ENCODE measurements at places on chromosomes 12 and 14.

DNA sequence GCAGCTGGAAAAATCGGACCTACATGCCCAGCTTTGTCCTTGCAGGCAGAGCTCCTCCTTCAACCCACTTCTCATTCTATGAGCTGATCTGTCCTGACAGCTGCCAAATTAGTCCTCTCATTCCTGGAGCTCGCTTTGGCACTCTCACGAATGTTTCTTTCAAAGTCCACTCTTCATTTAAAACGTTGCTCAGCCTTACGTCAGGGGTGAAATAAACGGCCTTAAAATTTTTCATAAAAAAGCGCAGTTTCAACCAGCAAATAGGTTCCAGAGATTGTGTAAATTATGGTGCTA, 120.9 kb upstream of the HIF1A start:
- no peak for DNase-seq

DNA sequence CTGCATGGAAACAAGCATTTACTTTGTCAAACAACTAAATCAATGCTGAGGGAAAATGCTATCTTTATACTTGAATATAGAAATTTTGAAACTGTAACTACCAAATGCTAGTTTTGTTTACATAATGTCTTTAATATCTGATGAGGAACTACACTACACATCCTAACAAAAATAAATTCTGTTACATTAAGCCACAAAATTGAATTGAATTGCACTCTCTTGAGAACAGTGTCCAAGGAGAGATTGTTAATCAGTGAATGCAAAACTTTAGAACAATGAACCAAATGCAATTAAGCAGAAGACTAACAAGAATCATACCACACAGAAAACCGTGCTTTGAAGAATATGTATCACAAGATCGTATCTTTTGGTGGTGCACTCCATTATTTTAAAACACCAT, 141.6 kb downstream of the CNTN1 start:
- DNase-seq = no peak

- no peak for DNase-seq
Observed at GRCh38 chr14:77088645-77089044, 9.4 kb upstream of the CIPC start.

GRCh38 chr14:74836251-74836960, 39.5 kb downstream of the PROX2 start:
- no peak for DNase-seq

- no peak for DNase-seq
Observed at GRCh38 chr14:105472486-105472991, 2.1 kb upstream of the CRIP2 start.

- DNase-seq = no peak
Observed at GRCh38 chr14:91893007-91893406, 25.7 kb upstream of the TC2N start.

- DNase-seq = peak; percentile 14
Observed at GRCh38 chr12:57521525-57522010, 1.1 kb upstream of the MBD6 start.

DNA sequence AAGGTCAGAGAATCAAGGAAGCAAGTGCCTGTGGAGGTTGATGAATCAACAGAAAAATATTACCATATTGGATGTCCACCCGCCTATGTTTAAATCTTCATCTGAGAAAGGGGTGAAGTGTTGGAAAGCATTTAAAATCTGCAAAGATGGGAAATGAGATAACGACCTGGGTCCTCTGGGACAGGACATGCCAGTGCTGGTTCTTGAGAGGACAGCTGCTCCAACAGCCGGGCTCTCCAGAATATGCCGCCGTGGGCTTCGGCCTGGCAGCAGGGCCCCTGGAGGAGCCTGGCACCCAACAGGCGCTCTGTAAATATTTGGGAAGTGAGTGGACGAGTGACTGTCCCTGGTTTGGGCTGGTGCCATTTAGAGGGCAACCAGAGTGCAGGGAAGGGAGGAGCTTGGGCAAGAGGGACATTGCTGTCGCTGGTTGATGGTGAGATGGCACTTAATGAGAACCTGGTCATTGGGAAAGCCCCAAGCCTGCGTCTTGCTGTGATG, 129.9 kb downstream of the KCNA5 start:
- DNase-seq = no peak

DNA sequence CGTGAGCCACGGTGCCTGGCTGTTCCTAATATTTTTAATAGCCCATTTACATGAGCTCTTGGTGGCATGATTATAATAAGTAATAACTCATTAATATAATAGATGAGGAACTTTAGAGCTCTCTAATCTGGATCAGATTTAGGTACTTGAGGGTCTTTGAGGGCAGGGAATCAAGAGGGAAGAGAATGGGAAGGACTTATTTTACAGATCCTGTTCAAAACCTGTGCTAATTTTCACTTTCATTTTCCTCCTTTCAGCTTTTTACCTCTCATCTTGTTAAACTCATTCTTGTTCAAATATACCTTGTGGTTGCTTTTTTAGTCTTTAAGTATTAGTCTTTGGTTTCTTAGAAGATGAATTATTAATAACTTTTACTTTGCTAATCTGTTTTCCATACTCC, 5.6 kb downstream of the NECAP1 start:
- DNase-seq = no peak

- DNase-seq = no peak
Observed at GRCh38 chr14:103019826-103020225, 37.5 kb downstream of the CDC42BPB start.

DNA sequence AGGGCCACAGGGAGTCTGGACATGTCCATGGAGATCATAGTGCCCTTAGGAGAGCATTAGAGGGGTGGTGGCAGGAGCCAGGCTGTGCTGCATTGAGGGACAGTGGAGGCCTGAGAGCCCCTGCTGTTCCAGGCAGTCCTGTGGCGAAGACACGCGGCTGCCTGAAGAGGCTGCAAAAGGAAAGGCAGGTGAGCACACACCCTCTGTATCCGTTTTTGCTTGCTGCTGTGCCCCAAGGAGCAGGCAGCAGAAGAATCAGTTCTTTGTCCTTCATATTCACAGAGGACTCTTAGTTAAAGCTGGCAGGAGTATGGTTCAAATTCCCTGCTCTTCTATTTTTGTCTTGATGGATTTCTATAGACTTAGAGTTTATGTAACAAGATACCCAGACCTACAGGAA, 4.5 kb downstream of the SLC35E3 start:
- no peak for DNase-seq

- no peak for DNase-seq
Observed at GRCh38 chr12:53959314-53959713, 4.6 kb downstream of the HOXC12 start.
